ENCODE measurements at places on chromosomes 6 and 20.

- no peak for DNase-seq
Measured at GRCh38 chr6:36888654-36889481, 3.1 kb downstream of the C6orf89 start.

DNA sequence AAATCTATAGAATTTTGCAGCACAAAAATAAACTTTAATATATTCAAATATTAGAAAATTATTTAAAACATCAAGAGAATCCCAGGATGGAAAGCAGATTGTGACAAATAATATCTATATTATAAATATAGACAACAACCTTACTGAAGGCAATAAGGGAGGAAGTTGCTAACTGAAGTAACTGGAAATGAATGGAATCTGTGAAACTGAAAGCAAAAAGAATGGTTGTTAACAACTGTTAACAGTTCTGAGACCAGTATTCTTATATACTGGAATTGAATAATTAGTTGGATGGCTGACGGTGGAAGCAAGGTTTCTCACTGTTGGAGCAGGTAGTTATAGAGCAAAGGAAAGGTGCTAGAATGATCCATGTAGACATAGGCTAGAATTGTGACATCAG, 220.4 kb downstream of the PLCB1 start:
- DNase-seq = no peak

DNA sequence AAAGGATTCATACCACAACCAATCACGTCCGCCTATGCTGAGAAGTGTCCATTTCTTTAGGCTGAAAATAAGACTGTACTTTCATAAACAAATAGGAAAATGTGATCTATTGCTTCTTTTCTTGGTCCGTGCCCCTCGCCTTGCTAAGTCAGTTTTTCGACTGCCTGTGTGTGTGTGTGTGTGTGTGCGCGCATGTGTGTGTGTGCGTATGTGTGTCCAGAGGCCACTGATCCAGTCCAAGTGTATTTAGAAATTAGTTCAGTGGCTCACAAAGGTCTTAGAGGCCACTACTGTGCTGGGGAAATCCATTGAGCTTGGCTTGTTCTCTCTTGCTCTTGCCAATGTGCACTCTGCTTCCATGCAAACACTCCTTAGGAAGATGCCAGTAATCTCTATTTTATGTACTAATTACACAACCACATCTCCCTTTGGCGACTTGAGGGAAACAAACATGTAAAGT, 50.5 kb downstream of the SLC22A23 start:
- DNase-seq = no peak

- no peak for DNase-seq
Measured at GRCh38 chr6:163916315-163917081, 502.0 kb downstream of the QKI start.

GRCh38 chr20:44126445-44126844, 60.5 kb downstream of the JPH2 start:
- no peak for DNase-seq

DNA sequence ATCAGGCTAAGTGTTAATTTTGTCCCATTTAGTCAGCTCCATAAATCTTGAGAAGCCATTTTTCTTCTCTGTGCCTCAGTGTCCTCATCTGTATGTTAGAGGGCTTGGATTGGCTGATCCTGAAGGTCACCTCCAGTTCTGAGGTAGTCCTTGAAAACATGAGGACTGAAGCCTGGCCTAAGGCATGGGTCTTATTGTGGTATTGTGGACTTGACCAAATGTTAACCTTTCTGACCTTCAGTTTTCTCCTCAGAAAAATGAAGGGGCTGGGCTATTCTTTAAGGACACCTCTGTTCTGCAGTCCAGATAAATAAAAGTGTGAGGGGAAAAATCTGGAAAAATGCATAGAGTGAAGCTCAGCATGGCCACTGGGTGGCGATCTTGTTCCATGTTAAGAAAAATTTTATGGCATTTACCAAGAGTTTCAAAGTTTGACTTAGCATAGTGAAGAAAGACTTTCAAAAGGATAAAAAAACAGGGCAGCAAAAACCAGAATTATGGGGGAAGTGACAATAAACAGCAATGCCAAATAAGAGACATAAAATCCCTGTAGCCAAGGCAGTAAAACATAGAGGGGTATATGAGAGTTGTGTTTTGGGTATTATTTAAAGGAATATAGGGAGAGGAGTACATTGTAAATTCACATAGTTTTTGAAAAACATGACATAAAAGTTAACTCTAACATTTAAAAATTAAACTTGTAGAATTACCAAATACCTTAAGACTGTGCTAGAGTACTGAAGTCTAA, 13.2 kb upstream of the TFB1M start:
- peak; percentile 21 for DNase-seq

DNA sequence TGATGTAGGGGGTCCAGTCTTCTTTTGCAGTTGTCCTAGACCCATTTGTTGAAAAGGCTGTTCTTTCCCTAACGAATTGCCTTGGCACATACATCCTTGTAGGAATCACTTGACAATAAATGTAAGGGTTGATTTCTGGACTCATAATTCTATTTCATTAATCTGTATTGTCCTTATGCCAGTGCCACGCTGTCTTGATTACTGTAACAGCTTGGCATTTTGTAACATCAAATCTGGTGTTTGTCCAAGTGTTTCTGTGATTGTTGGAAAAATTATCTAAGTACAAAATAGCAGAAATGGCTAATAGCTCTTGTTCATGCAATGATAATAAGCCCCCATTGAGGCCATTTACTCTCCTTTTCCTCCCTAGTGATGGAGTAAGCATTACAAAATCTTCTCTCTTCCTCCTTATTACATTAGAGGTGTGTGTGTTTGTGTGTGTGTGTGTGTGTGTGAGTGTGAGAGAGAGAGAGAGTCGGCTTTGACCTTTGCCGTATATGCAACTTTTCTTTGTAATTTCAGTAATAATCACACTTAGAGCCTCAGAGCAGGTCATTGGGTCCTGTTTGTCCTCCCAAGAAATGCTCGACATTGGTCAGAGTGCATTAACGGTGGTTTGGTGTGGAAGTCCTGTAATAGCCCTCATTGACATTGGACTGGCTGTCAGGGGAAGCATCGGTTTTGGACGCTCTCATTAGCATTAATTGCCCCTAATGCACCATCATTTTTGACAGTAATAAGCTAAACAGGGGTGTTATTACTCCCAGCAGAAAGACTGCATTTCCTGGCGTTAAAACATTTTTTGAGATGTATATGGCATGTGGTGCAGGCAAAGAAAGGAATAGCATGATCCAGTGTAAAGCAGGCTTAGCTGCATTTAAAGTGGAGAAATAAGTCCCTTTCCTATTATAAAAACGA, 40.7 kb upstream of the MROH8 start:
- DNase-seq = no peak

DNA sequence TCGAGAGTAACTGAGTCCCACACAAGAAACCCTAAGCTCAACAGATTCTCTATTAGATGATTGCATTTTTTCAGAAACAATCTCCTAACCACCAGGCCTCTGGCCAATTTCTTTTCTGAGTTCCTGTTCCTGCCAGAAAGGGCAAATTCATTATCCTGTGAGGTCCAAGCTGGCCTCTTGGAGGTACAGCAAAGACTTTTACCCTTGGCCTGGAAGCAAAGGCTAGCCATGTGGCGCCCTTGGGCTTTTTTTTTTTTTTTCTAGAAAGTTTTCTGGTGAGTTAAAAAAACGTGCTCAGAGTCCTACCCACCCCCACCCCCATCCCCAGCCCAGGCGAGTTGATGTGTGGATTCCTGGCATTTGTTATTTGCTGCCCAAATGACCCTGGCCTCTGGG, 59.0 kb upstream of the EEF1A1 start:
- DNase-seq = no peak

DNA sequence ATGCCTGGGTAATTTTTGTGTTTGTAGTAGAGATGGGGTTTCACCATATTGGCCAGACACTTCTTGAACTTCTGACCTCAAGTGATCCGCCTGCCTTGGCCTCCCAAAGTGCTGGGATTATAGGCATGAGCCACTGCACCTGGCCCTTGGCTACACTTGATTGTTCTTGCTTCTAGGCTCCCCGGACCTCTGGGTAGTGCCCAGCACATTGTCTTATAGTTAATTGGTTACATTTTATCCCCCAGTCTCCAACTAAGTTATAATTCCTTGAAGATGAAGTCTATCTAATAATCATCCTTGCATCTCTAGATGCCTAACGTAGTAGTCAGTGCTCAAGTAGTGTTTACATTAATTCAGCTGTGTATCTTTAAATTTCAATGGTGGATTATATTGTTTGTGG, 11.8 kb downstream of the SMPDL3A start:
- no peak for DNase-seq

- DNase-seq = no peak
Measured at GRCh38 chr20:57872816-57873409, 163.1 kb upstream of the PMEPA1 start.

DNA sequence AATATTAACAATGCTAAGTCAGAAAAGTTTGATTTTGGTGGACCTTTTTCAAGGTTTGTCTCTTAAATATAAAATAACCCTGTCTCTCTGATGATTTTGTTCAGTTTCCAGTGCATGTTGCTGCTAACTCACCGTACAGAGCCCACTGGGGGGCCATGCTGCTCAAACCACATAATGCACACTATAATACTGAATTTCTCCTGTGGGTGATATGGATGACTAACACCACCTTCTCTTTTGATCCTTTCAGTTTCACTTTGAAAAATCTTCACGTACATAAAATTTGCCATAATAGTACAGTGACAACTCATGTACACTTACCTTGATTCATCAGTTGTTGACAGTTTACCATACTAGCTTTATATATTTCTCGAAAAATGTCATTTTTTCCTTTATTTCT, 506.6 kb upstream of the MAN1A1 start:
- no peak for DNase-seq

DNA sequence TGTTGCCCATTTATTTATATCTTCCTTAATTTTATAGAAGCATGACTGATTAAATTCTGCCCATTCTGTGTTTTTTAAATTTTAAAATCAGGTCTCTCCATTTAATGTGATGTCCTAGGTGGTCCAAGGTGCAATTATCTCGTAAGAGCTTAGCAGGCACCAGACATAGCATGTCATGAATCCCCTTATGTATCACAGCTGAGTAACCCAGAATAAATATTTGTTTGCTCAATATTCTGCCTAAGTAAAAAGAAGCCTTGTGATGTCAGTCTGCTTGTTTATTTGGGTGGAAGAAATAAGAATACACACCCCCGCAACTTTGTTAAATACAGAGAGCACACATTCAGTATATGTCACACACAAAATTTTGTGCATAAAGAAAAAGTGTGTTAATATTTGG, 211.3 kb downstream of the FARS2 start:
- DNase-seq = no peak

- no peak for DNase-seq
Measured at GRCh38 chr6:46215213-46215612, 44.4 kb upstream of the ENPP5 start.

- no peak for DNase-seq
Measured at GRCh38 chr20:32966881-32967781, 37.1 kb downstream of the SUN5 start.

DNA sequence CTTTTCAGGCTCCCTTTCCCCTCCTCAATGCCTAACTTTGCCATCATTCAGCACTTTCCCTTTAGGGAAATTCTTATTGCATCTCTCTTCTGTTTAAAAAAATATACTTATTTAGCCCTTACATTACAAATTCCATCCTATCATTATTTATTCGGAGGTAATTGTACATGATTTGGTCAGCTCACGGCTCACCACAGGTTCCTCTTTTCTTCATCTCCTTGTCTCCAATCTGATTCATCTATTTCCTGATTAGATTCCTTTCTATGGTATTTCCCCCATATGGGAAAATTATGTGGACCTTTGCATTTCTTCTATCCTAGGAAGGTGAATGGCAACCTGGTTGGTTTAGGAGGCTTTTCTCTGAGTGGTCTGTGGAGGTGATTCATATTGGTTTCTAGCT, 12.9 kb upstream of the EMILIN3 start:
- no peak for DNase-seq

DNA sequence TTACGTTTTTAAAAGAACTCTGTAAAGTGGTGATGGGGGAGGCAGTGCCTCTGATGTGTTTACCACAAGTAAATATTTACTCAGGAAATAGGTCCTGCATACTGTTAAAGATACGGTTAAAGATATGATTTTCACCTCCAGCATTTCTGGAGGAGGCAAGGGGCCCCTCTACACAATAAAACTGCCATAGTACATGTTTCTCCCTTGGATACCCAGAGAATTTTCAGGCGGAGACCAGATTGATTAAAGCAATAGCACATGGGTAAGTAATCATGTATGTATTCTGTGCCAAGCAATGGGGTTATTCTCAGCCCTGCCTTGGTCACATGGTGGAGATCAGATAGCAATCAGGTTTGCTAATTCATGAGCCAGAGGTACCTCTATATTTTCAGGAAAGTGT, 9.6 kb downstream of the RIPOR2 start:
- DNase-seq = no peak

DNA sequence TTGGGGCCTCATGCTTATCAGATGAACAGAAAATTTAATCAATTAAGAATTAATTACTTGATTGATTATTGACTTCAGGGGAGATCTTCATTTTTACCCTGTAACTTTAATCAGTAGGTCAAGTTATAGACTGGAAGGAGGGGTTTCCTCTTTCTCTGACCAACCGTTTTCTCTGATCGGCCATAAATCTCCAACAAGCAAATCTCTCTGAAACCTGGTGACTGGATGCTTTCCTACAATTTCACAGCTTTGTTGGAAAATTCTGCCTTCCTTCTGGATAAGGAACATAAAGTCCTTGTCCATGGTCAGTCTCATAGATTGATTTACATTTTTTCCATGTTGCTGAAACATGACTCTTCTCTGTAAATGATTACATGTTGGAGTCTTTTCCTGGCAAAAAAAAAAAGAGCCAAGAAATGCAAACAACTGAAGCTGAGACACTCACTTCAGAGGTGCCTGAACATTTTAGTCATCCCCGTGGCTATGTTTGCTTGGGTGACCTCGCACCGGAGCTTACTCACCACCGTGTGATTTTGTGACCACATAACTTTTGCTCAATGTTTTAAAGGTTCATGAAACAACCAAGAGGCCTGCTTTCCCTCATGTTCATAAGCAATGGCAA, 31.0 kb downstream of the IRF4 start:
- no peak for DNase-seq

- DNase-seq = no peak
Measured at GRCh38 chr6:149139782-149140136, 177.8 kb upstream of the TAB2 start.

- DNase-seq = no peak
Measured at GRCh38 chr6:41578217-41579087, 32.3 kb downstream of the FOXP4 start.

- no peak for DNase-seq
Measured at GRCh38 chr6:163355426-163355991, 59.0 kb upstream of the QKI start.

DNA sequence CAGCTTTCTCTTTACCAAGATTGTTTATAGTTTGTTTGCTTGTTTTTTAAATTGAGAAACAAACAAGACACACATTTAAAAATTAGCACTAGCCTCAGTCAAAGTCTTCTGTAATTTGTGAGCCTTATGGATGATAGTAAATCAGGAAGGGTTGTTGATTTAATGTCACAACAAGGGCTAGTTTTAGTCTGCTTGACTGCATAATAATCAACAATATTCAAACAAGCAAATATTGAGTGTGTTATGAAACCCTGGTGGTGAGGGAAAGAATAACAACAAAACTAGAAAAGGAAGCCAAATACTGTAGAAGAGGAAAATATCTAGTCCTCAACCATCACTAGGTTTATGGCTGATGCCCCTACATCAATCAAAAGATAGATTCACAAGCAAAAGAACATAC, 228.6 kb downstream of the TBC1D7 start:
- DNase-seq = no peak

GRCh38 chr6:3483675-3484074, 26.8 kb upstream of the SLC22A23 start:
- DNase-seq = no peak

- DNase-seq = no peak
Measured at GRCh38 chr6:89299466-89299850, 15.6 kb downstream of the GABRR2 start.
